Endodermal cell (in vitro differentiated cells): ENCODE measurements at places on chromosomes 5 and 9.

- DNase-seq: no peak
These were observed 32.9 kb downstream of the ROPN1L start for GRCh38 chr5:10474521-10475075.

GRCh38 chr5:125549322-125549911 is 803.0 kb upstream of the ZNF608 start:
- DNase-seq: no peak

DNA sequence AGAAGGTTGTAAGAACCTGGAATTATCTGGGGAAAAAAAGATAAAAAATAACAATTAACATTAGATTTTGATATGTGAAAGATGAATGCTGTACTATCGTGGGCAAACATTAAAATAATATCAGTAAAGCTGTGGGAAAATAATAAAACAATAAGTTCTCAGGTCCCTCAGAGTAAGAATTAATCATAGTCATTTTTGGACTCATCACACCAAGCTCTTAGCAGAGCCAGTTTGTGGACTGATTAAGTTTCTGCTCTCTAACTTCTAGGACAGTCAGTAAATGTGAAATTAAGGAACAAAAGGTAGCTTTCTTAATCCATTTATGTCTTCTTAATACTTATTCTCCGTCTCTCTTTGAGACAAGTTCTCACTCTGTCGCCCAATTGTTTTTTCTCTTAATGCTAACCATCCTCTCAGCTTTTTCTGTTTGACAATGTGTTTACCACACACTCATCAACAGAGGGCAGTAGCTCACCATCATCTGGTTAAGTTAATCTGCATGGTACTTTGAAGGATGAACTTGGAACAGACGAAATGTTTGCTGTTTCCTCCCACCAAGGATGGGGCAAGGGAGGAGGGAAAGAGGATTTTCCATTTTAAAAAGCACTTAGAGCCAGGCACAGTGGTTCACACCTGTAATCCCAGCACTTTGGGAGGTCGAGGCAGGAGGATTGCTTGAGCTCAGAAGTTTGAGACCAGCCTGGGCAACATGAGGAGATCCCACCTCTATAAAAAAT is 5.3 kb upstream of the ACO1 start:
- peak; percentile 71 for DNase-seq

DNA sequence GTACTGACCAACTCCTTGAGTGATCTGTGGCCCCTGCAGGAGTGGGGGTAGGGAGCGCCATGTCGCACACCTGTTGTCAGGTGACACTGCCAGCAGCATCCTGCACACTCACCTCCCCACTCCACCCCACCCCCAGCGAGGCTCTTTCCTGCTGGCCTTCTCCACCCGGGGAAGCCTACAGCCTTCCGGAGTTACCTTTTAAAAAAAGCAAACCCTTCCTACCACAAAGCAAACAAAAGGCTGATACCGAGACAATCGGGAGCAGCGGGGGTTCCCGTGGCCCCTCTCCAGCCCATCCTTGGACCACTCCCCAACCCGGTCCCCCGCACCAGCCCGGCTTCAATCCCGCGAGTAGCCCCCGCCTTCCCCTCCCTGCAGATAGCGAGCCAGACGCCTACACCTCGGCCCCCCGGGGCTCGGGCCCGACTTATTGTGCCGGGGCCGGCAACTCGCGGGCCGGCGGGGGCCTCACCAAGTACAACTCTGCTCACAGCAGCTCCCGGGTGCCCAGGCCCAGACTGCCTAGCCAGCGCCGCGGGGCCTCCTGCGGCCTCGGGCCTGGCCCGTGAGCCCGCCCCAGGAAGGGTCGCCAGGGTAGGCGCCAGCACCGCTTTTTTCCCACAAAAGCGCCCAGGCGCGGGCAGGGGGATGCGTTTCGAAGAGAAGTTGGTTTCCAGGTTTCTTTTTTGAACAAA is 724 bp downstream of the MACROH2A1 start:
- peak; percentile 94 for DNase-seq

- DNase-seq: no peak
These were observed 64.5 kb downstream of the ERAP1 start for GRCh38 chr5:96743065-96743768.

- no peak for DNase-seq
These were observed 11.5 kb downstream of the ANKRD18B start for GRCh38 chr9:33535541-33535940.

- DNase-seq: peak; percentile 92
These were observed 13.3 kb upstream of the UBE2QL1 start for GRCh38 chr5:6435356-6435755.

GRCh38 chr9:109241207-109241606 is 74.2 kb upstream of the FRRS1L start:
- DNase-seq: no peak

DNA sequence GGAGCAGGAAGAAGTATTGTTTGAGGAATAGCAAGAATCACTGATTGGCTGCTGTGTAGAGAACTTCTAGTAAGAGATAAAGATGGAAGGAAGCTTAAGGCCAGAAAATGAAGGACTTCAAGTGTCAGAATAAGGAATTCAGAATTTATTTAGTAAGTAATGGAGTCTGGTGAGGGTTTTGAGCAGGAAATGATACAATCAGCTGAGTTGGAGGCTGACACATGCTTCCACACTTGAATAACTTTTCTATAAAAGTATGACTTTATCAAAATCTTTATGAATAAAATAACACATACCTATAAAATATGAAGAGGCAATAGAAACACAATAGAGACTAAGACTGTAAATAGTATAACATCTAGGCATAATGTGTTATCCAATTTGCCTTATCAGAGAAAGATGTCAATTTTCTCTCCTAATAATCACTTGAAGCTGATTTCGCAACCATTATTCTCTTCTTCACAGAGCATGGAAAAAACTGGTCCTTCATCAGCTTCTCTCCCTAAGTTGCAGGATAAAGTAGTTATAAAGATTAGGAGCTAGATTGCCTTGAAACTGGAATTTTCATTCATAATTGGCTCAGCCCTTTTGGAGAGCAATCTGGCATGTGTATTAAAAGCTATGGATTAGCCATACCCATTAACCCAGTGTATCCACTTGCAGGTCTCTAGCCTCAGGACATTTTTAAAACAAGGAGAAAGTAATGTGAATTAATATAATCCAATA is 143.4 kb downstream of the ZNF608 start:
- no peak for DNase-seq

DNA sequence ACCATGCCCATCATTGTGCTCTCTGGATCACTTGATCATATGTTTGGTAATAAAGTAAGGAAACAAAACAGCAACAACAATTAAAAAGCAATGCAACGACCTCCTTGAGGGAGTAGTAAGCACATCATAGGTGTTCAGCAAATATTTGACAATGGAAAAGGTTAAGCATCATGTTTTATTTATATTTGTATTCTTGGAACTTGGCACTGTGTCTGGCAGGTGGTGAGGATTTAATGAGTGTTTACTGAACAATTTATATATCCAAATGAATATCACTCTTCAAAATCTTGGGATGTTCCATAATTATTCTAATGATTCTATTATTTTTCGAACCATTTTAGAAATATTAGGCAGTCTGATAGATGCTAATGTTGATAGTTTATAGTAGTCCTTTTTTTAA is 6.2 kb downstream of the PIP5K1B start:
- DNase-seq: no peak

GRCh38 chr5:137190441-137190840 is 308.7 kb downstream of the SPOCK1 start:
- no peak for DNase-seq

DNA sequence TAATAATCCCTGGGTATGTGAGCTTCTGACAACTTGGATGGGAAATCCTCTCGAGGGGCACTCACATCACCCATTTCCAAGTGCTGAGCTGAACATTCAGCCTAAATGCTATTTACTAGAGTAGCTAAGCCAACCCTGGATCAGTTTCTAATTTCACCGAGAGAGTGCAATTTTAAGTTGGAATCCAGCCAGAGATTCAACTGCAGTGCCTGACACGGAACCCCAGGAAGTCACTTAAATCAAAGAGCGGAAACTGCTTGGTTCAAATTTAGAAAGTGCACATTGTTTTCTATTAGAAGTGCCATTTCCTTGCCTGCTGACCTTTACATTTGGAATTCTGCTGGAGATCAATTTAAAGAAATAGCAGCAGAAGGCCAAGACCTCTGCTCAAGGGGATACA is 8.8 kb downstream of the SPRY4 start:
- no peak for DNase-seq

GRCh38 chr5:139130214-139130613 is 68.0 kb downstream of the SIL1 start:
- no peak for DNase-seq

GRCh38 chr5:756865-757345 is 27.6 kb downstream of the ZDHHC11B start:
- DNase-seq: peak; percentile 45

- DNase-seq: no peak
These were observed 264.6 kb upstream of the ZNF608 start for GRCh38 chr5:125011014-125011413.

- peak; percentile 67 for DNase-seq
These were observed 132.4 kb downstream of the ROR2 start for GRCh38 chr9:91817493-91818224.

DNA sequence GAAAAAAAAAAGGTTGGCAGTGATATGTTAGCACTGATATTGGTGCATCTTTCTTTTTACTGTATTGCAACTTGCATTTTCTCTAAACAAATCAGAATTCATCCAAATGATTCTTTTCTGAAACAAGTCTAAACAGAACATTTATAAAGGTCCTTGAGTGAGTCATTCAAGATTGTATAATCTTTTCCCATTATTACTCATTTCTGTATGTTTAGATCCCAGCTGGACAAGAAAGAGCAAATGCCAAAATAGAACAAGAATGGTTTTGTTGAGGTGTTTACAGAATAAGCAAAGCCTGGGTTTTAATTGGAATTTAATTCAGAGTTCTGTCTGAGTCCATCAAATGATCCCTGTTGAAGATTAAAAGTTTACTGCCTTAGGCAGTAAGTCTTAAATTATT is 112.3 kb downstream of the VCAN start:
- no peak for DNase-seq

- DNase-seq: no peak
These were observed 189.6 kb upstream of the SEMA6A start for GRCh38 chr5:116763987-116764866.

- no peak for DNase-seq
These were observed 6.9 kb downstream of the FAM174A start for GRCh38 chr5:100542086-100542485.

DNA sequence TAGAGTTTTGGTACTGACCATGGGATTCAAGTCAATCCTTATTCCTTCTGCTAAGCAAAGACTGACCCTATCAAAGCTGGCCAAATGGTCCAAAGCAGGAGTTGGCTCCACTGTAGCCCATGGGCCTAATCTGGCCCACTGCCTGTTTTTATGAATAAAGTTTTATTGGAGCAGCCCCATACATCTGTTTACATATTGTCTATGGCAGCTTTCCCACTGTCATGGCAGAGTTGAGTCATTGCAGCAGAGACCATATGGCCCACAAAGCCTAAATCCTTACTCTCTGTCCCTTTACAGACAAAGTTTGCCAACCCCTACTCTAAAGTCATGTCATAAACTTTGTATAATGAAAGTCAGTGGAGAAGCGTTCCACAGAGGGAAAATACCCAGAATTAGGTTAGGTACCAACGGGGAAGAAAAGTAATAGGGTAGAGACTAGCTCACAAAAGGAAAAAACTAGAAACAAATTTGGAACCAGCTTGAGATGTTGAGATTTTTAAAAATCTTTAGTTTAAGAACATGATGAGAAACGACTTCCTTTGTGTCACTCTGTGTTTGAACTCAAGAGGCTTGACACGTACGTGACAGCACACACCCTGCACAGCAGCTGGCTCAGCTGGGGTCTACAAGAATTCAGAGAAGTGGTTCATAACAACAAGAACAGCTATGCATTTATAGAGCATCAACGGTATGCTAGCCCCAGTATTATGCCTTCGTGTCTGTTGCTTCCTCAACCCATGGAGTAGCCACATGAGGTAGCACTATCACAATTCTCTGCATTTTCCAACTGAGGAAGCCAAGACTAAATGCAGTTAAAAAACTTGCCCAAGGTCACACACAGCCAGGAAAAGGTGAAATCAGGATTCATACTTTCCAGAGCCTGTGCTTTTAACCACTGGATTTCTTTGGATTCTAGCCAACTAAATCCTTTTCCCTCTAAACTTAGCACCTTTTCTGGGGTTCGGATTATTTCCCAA is 198.9 kb upstream of the WWC1 start:
- no peak for DNase-seq

DNA sequence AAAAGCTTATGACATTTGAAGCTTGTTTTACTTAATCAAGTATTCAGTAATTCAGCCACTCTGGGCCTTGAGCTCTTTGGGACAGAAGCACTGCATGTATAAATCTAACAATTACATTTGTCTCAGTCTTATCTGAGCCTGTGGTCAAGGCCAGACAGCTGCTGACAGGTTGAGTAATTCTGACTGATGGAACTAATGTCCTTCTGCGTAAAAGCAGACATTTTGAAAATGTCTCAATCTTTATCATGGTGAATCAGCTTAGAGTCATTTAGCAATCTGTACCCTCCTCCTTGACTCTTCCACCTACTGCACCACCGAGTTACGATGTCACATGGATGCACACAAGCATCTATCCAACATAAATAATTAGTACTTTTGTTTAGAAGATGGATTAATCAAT is 400.0 kb downstream of the ARRDC3 start:
- DNase-seq: no peak

DNA sequence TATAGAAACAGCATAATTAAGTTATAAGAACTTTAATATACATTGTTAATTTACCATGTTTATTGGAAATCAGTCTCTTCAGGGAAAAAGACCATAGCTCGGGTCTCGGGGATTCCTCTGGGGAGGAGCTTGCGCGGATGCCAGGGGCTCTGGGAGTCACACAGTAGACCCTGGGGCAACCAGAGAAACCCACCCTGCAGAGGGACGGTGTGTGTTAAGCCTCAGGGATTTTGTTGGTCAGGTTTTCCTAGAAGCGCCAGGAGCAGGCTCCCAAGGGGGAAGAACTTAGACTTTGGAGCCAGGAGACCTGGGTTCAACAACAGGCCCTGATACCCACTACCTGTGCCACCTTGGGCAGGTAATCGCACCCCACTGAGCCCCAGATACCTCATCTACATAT is 297.9 kb downstream of the MED10 start:
- no peak for DNase-seq

- no peak for DNase-seq
These were observed 180.4 kb upstream of the TRIM32 start for GRCh38 chr9:116506685-116507084.

DNA sequence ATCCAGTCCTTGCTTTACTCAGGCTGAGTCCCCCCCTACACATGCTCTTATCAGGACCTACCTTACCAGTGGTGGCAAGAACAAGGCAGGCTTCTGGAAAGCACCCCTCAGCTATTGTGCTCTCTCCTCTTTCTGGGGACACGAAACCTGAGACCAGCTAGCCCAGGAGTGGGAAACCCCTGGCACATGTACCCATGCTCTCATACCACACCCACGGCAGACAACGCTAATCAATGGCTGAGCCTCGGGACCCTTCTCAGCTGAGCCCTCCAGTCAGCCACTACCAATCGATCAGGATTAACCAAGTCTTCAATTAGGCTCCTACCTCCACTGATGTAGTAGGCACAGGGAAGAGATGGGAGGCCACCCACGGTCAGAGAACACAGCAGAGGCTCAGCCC is 65.1 kb downstream of the VAV2 start:
- DNase-seq: no peak

- peak; percentile 58 for DNase-seq
These were observed 12.6 kb downstream of the HABP4 start for GRCh38 chr9:96462541-96462940.

GRCh38 chr5:61333954-61334867 is 2.2 kb downstream of the ZSWIM6 start:
- no peak for DNase-seq

- DNase-seq: peak; percentile 70
These were observed 937 bp upstream of the SLC26A2 start for GRCh38 chr5:149959406-149960236.

GRCh38 chr9:137717776-137718327 is 99.0 kb downstream of the EHMT1 start:
- DNase-seq: no peak
